Left forelimb (tissue), 1 donor: ENCODE measurements at places on chromosomes 12 and 14.

DNA sequence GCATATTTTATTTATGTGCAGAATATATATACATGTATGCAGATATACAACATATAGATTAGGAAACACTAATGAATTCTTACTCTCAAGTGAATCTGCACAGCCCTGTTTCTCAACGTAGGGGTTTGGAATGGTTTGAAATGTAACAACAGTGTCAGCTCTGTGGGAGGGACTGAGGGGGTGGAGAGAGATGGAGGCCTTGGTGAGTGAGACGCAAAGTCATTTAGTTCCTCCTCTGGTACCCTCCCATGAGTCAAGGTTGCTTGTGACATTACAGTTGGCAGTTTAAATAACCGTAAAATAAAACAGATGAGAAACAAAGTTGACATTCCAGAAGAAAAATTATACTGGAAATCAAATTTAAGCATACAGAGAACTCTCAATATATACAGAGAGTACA is 313.0 kb upstream of the PRKD1 start:
- no peak for DNase-seq

DNA sequence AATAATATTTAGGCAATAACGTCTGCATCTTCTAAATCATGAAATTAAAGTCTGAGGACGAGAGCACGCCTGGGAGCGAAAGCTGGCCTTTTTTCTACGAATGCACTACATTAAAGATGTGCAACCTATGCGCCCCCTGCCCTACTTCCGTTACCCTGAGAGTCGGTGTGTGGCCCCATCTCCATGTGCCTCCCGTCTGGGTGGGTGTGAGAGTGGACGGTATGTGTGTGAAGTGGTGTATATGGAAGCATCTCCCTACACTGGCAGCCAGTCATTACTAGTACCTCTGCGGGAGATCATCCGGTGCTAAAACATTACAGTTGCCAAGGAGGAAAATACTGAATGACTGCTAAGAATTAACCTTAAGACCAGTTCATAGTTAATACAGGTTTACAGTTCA is 19.3 kb downstream of the CKB start:
- DNase-seq, result no peak

- no peak for DNase-seq
These were observed 21.0 kb upstream of the EMP1 start for GRCh38 chr12:13175499-13175898.

GRCh38 chr14:76938092-76938500 is 90.4 kb downstream of the IRF2BPL start:
- DNase-seq, result no peak
